ENCODE measurements at places on chromosomes 7 and 10.
A peak's percentile ranks its signal among the peaks of the same experiment; 100 is the strongest.

DNA sequence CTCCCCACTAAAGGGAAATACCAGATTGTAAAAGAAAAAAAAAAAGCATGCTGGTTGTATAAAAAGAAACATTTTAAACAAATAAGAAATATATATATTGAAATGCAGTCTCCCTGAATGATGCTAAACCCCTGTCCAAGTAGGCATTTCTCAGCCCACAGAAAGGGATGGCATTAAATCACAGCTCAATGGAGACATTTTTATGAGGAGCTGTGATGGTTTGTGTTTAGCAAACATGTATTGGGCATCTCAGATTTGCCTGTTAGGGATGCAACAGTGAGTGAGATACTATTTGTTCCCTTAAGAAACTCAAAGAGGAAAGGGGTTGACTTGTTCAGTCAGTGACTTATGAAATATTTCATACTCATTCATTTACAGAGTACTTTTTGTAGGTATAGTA is 51.5 kb downstream of the KAT6B start:
- DNase-seq: no peak

GRCh38 chr7:88203401-88203800 is 16.4 kb downstream of the SRI start:
- no peak for DNase-seq

DNA sequence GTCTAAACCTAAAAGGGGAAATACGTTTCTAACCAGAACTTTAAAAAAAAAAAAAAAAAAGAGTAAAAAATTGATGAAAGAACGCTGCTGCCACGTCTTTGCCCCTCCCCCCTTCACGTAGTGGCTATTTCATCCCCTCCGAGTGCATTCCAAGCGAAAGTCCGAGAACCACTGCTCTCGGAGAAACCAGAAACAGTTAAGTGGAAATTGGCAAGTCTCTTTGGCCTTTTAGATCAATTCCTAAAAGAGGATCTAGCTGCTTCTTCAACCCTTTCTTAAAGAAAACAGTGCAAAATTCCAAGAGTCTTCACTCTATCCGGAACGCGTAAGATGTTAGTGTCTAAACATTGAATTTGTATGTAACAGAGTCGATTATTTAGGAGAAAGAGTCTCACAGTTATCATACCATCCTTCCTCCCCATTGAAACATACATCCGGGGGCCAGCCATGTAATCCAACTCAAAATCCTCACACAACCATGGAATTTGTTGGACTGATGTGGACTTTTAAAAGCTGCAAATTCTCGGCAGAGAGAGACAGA is 1.1 kb downstream of the P4HA1 start:
- DNase-seq: peak; percentile 85

GRCh38 chr7:86148501-86148900 is 495.2 kb upstream of the GRM3 start:
- no peak for DNase-seq

- DNase-seq: peak; percentile 66
These were observed 1.0 kb downstream of the LRCH4 start for GRCh38 chr7:100584683-100585510.

DNA sequence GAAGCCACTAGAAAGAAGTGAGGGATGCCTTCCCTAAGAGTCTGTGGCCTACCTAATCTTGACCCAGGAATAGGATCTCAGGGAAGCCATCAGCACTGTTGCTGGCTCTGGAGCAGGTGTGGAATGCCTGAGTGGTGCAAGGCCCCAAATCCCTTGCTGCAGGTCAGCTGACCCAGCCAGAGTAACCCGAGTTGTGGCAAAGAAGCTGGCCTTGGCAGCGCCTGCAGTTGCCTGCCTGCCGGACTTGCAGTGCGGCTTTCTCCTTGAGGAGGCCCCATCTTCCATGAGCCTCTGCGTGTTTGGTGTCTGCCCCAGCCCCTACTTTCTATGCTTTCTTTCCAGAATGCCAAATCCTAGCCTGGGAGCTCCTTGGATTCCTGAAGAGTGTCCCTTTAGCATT is 5.8 kb downstream of the KIAA1217 start:
- no peak for DNase-seq

DNA sequence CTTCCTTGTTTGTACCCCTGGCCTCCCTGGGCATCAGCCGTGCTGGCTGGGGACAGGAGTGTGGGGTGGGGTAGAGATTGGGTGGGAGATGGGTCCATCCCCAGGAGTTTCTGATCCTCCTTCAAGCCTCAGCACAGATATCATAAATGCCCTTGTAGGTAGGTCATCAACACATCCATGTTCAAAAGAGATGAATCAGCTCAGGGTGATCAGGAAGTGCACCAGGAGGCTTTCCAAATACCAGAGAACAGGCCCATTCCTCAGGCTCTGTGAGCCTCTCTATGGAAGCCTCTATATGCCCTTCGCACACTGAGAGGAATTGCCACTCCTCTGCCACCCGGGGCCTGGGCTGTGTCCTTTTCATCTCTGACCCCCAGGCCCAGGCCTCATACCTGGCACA is 31.9 kb upstream of the ADCYAP1R1 start:
- peak; percentile 22 for DNase-seq

- peak; percentile 87 for DNase-seq
These were observed 340.1 kb upstream of the CHRM2 start for GRCh38 chr7:136528329-136528728.

- peak; percentile 99 for DNase-seq
These were observed 17.1 kb upstream of the CPA1 start for GRCh38 chr7:130363026-130363847.

DNA sequence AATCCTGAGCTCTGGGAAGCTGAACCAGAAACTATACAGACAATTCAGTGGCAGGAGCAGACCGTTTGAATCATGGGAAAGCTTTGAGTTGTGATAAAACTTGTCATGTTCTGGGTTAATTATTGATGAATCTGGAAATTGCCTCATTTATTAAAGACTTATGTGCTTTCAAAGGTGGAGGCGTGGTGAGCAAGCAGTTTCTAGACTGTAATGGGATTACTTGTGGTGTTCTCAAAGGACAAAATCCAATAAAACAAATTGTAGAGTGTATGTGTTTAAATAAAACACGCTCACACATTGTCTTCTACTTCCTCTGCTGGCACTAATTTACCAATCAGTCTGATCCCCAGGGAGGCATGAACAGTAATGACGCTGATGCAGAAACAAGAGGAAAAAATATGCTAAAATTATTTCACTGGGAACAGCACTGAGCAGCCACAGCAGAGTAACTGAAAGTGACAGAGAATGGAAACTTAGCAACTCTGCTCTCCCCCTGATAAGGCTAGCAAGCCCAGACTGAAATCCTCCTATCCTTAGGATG is 25.1 kb downstream of the PARD3 start:
- DNase-seq: peak; percentile 25

DNA sequence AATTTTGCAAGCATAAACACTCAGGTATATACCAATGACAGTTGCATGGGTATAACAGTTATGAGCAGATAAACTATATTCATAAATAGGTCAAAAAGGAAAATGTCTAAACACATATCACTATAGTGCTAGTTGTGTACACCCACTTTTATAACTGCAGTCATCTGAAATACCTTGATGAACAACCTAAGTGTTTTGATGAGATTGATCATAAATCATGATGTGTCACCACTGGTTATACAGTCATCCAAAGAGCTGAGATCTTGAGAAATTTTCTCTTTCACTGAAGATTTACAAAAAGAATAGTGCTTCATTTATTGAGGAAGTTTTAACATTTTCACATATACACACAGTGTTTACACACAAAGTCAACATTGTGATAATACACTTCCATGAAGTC is 78.6 kb upstream of the SLC25A13 start:
- DNase-seq: no peak

GRCh38 chr7:29620556-29620930 is 56.9 kb downstream of the PRR15 start:
- no peak for DNase-seq

GRCh38 chr10:112532189-112532588 is 85.2 kb downstream of the VTI1A start:
- no peak for DNase-seq

- DNase-seq: no peak
These were observed 73.2 kb upstream of the KLF6 start for GRCh38 chr10:3858051-3858845.

- DNase-seq: peak; percentile 40
These were observed 235.2 kb downstream of the POU6F2 start for GRCh38 chr7:39212876-39213275.

- DNase-seq: peak; percentile 99
These were observed 6.4 kb downstream of the MAFK start for GRCh38 chr7:1536743-1537534.

DNA sequence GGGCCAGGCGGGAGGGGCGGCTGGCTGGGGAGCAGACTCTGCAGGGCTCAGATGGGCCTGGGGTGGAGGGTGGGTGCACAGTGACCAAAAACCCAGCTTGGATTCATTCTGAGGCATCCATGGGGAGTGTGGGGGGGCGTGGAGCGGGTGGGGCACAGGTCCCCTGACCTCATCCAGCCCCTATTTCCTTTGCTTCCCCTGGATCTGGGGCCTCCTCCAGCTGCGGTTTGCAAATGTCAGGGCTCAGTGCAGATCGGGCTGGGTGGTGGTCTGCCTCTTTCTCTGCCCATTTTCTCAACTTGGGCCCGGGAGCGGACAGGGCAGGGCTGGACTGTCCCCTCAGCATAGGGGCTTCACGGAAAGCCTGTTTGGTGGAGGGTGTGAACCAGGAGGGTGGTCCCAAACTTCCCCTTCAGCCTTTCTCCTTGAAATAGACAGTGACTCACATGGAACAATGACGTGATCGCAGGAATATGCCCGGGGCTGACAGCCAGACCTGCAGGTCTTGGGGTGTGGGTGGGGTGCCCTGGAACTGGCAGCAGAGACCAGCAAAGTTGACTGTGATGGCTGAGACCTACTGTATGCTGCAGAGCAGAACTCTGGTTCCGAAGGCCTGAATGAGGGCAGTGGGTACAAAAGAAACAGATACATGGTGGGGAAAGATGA is 72.9 kb upstream of the PODXL start:
- DNase-seq: peak; percentile 80

DNA sequence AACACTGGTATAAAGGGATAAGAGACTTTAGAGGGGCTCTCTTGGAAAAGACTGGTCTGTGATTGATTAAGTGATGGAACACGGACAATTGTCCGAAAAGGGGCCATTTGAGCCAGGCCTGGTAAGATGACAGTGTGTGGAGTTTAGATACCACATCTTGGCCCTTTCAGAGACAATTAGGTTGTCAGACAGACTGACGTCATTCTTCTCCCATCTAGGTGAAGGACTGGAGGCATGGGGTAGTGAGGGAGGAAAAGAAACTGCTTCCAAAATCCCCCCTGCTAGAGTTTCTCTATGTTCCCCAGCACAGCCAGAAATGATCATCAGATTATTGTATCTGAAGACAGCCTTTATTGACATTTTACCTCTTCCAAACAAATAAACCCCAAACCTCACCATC is 84.8 kb upstream of the MYO3A start:
- DNase-seq: no peak

DNA sequence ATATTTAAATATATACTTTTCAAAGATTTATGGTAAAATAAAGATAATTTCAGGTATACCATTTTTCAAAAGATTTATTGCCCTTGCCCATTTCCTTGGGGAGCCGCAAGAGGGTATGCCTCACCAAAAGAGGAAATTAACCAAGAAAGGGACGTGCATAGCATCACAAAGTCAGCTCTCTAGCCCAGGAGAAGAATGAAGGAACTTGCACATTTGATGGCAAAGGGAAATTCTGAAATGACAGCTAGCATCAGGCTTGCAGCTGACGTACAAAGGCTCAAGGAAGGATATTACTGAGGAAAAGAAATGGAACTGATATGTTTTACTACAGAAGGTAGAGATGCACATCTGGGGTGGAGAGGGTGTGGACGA is 93.6 kb upstream of the RSU1 start:
- no peak for DNase-seq

- DNase-seq: no peak
These were observed 26.2 kb upstream of the CARD11 start for GRCh38 chr7:3069771-3070449.

DNA sequence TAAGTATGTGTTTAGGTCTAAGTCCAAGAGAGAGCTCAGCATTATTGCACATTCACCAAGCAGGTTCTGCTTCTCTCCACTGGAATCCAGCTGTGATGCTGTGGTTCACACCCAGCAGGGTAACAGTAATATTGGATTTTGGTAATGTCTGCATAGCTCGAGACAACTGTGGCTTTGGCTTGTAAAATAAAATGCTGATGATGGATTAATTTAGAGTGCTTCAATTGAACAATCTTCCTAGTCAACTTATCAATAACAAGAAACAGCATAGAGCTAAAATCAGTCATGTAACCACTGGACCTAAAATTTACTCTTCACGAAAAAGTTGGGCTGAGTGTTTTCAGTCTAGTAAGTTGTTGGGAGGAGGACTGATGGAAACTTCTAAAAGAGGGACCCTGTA is 709.2 kb downstream of the TYW1 start:
- DNase-seq: no peak

GRCh38 chr7:127819975-127820731 is 168.2 kb downstream of the SND1 start:
- peak; percentile 73 for DNase-seq

GRCh38 chr7:75967487-75967997 is 26.9 kb downstream of the TMEM120A start:
- DNase-seq: no peak

GRCh38 chr7:3042861-3043489 is 692 bp downstream of the CARD11 start:
- no peak for DNase-seq

DNA sequence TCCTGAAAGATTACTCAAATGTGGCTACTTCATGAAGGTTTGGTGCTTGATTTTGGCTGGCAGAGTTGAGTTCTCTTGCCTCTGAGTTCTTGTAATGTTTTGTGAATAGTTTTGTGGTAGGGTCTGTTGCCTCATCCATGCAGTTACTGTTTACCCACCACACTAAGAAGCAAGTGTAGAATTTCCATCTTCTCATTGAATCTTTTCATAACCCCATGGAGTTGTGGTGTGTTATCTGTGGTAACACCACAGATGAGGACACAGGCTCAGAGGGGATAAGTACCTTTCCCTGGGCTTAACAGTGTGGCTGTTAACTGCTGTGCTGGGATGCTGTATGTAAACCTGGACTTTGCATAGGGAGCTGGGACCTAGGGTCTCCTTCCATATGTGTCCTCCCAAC is 186.3 kb downstream of the CAMK1D start:
- DNase-seq: no peak

DNA sequence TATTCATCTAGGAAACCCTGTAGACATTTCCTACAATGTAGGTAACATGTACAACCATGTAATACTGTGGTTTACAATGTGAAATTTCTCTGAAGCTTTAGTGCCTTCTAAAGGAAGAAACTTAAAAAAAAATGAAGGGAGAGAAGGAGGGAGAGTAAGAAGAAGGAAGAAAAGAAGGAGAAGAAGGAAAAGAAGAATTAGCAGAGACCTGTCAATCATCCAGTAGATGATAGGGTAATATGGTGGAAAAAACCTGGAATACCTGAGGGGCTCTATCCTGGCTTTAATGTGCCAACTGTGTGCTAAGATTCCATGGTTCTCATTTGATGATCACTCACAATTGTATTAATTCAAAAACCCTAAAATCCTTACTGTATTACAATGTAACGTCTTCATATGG is 2.6 kb upstream of the LRRN3 start:
- no peak for DNase-seq

DNA sequence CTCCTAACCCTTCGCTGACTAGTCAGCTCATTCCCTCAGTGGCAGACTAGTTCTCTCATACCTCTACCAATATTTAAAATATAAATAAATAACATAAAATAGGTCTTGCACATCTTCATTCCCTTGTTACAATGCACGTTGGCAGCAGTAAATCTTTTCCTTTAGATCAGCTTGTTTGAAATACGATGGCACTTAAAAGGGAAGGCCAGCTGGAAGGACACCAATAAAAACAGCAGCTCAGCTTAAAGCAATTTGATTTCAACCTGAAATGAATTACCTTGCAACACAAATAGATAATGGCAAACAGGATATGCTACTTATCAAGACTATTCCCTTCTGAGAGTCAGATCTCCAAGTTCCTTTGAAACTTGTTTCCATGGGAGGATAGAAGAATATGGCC is 321.8 kb downstream of the GFRA1 start:
- DNase-seq: no peak

Data from fibroblast of skin of right biceps (primary cell).